T-helper 9 cell (primary cell): ENCODE measurements at places on chromosomes 1 and 21.

- DNase-seq: no peak
Observed at GRCh38 chr1:179264507-179264906, 29.1 kb upstream of the SOAT1 start.

- DNase-seq: no peak
Observed at GRCh38 chr1:204591473-204592090, 75.4 kb downstream of the MDM4 start.

- DNase-seq: no peak
Observed at GRCh38 chr1:167671727-167672511, 41.9 kb downstream of the RCSD1 start.

DNA sequence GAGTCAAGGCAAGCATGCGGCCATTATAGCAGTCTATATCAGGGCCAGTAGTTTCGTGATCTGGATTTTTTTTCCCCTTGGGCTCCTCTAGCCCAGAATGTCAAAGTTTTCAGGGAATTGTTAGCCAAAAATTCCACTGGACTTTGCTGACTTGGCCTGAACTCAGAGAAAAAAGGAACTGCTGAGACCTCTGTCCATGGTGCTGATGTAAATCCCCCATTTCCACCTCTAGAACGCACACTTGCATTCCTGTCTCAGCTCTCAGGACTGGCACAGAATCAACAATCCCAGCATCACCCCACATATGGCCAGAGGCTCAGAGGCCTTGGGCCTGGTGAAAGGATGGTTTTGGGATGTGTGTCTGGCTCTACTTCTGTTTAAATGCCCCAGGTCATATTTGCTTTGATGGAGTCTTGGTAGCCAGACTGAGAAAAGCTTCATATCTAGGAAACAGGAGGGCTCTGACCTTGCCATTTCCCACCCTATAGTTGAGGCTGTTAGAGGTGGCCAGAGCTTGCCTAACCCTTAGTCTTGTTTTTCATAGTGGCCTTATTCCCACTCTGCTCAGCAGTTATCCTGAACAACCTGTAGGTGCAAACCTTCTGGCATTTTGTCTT is 16.9 kb upstream of the EFCAB14 start:
- DNase-seq: no peak

DNA sequence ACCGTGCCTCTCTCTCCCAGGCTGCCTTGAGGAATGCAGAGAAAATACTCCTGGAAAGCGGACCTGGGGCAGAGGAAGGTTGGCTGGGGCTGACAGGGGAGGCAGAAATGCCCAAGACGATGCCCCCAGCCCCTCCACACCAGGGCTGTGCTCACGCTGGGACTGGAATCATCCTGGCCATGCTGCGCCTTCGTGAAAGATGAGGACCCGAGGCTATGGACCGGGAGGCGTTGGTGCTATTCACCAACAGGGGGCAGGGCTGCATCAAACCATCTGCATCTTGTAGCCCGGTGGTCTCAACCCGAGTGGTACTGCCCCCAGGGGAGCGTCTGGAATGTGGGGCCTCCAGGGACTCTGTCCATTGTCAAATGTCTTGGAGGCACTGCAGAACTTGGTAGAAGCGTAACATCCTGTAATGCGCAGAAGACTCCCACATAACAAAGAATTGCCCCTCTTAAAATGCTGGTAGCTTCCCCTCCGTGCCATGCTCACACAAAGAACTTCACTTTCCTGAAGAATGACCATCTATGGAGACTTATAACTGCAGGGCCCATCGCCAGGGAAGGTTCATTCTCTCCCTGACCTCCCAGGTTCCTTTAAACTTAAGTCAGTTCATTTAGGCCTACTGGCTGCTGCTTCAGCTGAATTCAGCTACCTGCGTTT is 251.2 kb downstream of the RRAGC start:
- DNase-seq: no peak

- DNase-seq: no peak
Observed at GRCh38 chr1:218874313-218874712, 299.4 kb upstream of the LYPLAL1 start.

- no peak for DNase-seq
Observed at GRCh38 chr1:164880199-164880598, 321.2 kb downstream of the PBX1 start.

- no peak for DNase-seq
Observed at GRCh38 chr1:107140703-107141490, at the start of gene NTNG1. NTNG1 (plus strand) TSS chr1:107141039.

DNA sequence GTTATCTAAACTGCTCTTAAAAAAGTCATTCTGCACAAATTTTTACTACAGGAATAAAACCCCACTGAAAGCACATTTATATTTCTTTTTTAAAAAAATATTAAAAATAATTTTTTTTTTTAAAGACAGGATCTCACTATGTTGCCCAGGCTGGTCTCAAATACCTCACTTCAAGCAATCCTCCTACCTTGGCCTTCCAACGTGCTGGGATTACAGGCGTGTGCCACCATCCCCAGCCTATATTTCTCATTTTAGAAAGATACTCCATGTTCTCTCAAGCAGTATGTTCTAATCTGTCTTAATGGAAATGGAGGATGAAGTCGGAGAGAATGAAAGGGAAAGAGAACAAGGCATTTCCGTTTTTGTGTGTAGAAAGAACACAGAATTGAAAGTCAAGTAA is 17.1 kb downstream of the USP24 start:
- no peak for DNase-seq

DNA sequence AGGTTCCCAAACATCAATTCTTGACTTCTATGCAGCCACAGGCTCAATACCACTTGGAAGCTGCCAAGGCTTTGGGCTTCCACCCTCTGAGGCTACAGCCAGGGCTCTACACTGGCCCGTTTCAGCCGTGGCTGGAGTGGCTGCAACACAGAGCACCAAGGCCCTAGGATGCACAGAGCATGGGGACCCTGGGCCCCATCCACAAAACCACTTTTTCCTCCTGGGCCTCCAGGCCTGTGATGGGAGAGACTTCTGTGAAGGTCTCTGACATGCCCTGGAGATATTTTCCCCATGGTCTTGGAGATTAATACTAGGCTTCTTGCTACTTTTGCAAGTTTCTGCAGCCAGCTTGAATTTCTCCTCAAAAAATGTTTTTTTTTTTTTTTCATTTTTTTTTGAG is 655.4 kb upstream of the ZP4 start:
- DNase-seq: no peak

GRCh38 chr1:212201461-212201860 is 83.7 kb upstream of the PPP2R5A start:
- no peak for DNase-seq

GRCh38 chr1:61520401-61520800 is 204.5 kb downstream of the TM2D1 start:
- no peak for DNase-seq

DNA sequence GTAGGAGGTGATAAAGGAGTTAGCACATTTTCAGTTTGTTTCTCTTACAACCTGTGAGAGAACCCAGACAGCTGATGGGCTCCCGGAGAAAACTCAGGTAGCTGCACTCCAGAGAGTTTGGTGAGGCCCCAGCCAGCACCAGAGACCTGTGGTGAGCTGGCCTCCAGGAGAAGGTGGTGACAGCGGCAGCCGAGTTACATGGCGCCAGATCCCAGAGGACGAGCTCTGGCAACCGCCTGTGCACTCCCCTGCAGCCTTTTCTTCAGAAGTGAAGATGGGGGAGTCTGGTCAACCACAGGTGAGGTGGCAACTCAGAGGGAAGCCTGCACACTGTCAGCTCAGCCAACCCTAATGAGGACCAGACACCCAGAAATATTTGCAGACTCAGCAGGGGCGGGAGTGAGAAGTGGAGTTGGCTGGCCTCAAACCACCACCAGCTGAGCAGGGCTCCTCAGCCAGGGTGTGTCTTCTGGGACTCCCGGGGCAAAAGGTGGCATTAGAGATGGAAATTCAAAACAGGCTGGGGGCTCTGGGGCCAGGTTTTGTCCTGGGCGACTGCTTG is 209.7 kb downstream of the SETD4 start:
- DNase-seq: no peak

DNA sequence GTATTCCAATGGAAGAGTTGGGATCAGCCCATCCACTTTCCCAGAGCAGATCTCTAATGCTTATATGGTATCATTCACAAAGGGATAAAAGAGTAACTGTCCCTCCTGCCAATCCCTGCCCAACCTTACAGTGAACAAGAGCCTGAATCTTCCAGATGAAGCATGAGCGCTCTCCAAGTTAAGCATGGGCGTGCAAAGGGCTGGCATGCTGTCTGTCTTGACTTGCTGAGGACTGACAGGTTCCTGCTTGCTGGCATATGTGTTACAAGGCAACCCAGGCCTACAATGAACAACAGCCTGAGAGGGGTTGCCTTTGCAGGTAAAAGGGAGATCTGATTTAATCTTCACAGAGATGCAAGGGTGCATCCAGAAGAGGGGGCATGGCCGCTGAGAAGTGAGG is 155.6 kb upstream of the SOD1 start:
- DNase-seq: no peak
